ENCODE measurements at places on chromosomes 11 and 22.

- no peak for DNase-seq
Observed at GRCh38 chr22:19143967-19144400, 467 bp downstream of the ESS2 start.

GRCh38 chr11:67279589-67280340 lies 9.3 kb upstream of the ANKRD13D start:
- no peak for DNase-seq

DNA sequence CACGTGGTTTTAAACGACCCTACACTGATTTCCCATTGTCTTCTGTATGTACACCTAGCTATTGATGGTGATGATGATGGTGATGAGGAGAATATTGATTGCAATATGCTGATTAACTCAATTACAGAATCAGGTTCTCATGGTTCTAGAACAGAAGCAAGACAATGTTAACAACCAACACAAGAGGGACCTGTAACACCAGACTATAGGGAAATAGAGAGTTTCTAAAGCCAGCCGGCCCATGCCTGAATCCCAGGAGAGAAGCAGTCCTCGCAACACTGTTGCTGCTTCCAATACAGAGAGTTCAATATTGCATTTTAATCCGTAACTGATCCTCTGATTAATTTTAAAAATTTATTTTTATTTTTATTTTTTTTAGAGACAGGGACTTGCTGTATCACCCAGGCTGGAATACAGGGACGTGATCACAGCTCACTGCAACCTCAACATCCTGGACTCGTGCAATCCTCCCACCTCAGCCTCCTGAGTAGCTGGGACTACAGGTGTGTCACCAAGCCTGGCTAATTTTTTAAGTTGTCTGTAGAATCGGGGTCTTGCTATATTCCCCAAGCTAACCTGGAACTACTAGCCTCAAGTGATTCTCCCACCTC lies 22.2 kb upstream of the UBASH3B start:
- no peak for DNase-seq

GRCh38 chr11:75402002-75402773 lies 2.9 kb downstream of the RPS3 start:
- DNase-seq: no peak

DNA sequence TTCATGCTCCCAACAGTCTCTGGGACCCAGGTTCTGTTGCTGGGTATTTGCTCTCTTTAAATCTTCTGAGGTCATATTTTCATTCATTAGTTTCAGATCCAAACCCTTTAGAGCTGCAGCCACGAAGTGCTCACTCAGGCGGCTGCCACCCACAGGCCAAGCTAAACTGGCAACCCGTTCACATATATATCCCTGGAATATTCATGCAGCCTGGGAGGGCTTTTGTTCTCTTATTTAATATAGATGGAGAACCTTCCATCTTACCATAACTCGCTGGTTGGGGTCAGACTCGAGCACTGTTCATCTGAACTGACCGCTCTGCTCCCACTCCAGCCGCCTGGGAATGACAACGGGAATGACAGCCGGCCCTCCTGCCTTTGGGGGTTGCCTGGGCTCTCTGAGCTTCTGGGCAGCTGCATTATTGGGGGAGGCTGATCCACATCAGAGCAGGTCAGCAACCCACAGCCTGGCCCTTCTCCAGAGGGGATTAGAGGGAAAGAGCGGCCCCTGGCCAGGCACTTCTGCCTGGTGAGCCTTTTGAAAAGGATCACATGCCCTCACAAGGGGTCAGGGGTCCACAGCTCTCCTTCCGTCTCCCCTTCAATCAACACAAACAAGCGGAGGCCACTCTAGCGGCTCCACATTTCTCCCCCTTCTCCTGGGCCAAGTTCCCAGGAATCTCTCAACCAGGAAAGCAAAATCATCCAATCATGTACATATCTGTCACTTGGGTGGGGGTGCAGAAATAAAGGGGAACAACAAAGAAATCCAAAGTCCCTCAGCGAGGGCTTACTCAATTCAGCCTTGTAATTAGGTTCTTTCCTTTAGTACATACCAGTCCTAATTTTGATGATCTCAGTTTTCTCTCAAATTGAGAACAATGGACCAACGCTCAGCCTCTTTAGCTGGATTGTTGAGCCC lies 11.8 kb downstream of the TMEM184B start:
- DNase-seq: no peak

GRCh38 chr11:93169950-93170561 lies 27.7 kb downstream of the SLC36A4 start:
- peak; percentile 8 for DNase-seq

- no peak for DNase-seq
Observed at GRCh38 chr11:25535467-25536272, 796.3 kb upstream of the ANO3 start.

- DNase-seq: no peak
Observed at GRCh38 chr22:46233231-46233630, 16.9 kb downstream of the CDPF1 start.

DNA sequence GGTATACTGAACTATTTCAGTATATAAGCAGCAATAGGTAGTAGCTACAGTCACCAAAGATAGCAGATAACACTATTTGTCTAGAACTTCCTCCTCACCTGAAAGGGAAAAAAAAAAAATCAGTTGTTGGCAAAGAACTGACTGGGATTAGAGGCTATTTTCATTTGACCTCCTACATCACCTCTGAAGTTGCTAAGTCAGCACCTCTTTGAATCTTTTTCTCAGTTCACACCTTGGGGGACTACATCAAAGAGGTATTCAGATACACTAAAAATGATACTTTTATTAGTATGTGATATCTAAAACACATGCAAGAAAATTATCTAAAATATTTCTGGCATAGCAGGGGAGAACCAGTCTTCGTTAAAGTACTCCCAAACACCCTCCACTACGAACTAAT lies 16.2 kb downstream of the MSANTD2 start:
- no peak for DNase-seq

DNA sequence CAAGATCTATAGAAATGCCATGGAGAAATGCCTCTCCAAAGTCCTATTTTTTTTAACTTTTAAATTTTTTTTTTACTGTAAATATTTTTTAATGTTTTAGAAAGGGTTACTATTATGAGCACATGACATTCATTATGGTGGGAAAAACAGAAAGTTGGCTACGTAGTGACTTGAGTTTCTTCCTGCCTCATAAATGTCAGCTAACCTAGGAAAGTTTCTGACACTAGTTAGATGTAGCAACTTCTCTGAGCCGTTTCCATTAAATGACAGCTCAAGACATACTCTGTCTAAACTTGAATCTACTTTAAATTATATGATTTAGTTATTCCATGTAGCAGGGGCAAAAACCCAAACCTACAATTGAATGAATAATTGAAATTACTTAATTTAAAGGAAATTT lies 18.4 kb upstream of the CTSC start:
- DNase-seq: no peak

DNA sequence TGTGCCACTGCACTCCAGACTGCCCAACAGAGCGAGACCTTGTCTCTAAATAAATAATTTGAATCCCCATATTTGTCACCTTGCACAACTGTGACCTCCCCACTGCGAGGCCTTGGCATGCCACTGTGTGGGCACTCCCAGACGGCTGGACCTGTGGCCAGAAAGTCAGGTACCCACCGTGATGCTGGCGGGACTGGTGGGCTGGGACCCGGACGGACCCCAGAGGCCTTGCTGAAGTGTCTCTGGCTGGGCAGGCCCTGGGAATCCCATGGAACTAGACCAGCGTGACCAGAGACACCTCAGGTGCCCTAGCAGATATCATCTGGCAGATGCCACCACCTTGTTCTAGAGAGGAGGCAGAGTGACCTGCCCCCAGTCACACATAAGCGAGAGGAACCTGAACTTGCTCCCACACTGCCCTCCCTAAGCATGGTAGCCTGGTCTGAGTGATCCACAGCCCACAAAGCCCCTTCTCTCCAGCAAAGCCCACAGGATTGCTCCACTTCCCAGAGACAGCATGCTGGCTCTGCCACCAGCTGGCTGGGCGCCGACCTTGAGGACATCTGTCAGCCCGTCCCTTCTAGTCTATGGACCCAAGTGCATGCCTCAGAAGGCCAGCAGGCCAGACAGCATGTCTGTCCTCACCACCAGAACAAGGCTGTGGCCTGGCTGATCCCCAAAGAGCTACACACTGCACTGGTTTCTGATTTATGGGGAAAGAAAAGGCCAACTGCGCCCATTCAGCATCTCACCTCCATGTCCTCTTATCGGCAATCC lies 9.5 kb downstream of the MACROD1 start:
- DNase-seq: no peak

DNA sequence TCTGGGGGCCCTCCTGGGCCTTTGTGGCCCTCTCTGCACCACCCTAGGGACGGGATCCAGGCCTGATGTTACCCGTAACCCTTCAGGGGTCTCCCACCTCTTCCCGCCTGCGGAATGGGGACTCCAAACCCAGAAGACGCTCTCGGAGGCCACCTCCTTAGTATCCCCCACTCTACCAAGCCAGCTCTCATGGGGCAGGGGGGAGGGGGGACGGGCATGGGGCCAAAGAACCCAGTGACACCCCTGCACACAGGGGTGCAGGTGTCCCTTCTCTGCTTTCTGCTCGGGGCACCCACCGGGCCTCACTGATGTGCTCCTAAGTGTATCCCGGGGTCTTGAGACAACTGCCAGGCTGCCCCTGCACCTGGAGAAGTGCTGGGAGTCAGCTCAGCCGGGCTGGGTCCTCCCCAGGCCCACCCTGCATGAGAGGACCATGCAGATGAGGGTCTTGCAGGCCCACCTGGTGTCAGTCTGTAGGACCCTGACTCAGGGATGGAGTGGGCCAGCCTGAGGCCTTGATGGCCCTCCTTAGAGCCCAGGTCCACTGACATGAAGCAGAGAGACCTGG lies 176.9 kb downstream of the IGLL1 start:
- DNase-seq: no peak

GRCh38 chr11:130765951-130766649 lies 150.2 kb downstream of the SNX19 start:
- DNase-seq: no peak

- DNase-seq: peak; percentile 19
Observed at GRCh38 chr11:43756575-43756974, 76.0 kb downstream of the HSD17B12 start.

- no peak for DNase-seq
Observed at GRCh38 chr11:44854086-44854485, 96.6 kb downstream of the TP53I11 start.

- no peak for DNase-seq
Observed at GRCh38 chr11:774873-775592, 2.3 kb downstream of the GATD1 start.

- DNase-seq: no peak
Observed at GRCh38 chr22:22166941-22167713, 77.5 kb upstream of the VPREB1 start.

DNA sequence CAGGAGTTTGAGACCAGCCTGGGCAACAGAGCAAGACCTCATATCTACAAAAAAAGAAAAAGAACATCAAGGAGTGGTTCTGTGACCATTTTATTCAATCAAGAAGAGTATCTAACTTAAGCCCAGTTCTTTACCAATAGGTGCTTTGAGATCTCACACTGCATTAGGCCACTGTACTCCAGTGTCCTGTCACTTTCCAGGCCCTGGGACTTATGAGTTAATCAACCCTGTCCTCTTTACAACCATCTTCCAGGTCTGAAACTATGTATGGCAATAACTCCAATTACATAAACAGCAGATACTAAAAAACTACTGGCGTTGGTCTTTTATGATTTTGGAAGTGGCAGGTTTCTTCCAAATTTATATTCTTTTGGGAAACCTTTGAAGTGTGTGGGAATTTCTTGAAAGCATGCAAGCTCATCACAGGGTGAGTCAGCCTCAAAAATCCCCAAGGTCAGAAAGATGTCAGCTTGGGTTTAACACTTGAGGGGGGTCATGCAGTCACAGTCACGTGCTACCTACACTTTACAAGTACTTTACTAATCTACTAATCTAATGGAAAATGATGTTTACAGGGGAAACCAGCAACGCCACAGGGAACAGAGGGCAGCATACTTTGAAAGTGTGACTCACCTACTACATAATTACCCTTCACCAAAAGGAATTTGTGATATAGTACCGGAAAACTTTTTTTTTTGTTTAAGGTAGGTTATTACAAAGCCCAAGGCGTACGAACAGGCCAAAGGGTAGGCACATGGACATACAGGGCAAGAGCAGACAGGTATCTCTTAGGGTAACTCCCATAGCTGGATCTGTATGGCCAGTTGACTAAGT lies 15.6 kb downstream of the PISD start:
- DNase-seq: peak; percentile 96

DNA sequence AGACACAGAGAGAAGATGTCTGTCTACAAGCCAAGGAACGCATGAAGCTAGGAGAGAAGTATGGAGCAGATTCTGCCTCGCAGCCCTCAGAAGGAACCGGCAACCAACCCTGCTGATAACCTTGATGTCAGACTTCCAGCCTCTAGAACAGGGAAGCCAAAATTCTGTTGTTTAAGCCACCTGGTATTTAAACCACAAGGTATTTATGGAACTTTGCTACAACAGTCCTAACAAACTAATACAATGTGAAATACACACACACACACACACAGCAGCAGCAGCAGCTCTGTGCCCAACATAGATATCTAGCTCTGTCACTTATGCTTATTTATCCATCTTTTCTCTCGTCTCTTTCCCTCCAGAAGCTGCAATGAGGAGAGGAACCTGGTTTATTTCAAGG lies 400.0 kb downstream of the ETS1 start:
- DNase-seq: no peak

DNA sequence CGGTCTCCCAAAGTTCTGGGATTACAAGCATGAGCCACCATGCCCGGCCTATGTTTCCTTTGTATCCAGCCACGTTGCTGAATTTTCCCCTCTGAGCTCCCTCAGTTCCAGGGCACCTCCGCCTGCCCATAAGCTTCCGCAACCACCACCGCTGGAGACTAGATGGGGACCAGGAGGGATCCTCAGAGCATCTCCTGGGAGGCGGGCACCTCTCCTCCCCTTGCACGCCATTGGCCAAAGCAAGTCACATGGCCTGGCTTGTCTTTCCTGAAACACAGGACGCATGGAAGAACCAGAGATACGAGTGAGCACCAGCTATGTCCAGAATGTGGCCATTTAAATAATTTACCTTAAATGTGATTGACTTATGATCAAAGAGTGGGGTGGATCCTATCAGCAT lies 388.3 kb downstream of the BRD1 start:
- no peak for DNase-seq

GRCh38 chr11:67649634-67650510 lies 658 bp downstream of the ACY3 start:
- no peak for DNase-seq

DNA sequence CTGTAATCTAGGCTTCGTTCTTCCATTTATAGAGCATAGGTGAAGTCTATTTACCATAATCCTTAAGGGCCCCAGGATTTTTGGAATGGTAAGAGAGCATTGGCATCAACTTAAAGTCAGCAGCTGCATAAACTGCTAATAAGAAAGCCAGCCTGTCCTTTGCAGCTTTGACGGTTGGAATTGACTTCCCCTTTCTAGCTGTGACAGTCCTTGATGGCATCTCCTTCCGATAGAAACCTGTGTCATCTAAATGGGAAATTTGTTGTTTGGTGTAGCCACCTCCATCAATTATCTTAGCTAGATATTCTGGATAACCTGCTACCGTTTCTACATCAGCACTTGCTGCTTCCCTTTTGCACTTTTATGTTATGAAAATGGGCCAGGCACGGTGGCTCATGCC lies 58.0 kb upstream of the GLYATL1B start:
- no peak for DNase-seq

GRCh38 chr11:69476509-69476961 lies 4.9 kb upstream of the LINC01488 start:
- no peak for DNase-seq

GRCh38 chr11:56886455-56886854 lies 102.3 kb upstream of the OR5AK2 start:
- no peak for DNase-seq

Measured in non-pigmented ciliary epithelial cell (primary cell).